Retina (tissue), 1 donor: ENCODE measurements at places on chromosomes 12 and 14.
A peak's percentile ranks its signal among the peaks of the same experiment; 100 is the strongest.

DNA sequence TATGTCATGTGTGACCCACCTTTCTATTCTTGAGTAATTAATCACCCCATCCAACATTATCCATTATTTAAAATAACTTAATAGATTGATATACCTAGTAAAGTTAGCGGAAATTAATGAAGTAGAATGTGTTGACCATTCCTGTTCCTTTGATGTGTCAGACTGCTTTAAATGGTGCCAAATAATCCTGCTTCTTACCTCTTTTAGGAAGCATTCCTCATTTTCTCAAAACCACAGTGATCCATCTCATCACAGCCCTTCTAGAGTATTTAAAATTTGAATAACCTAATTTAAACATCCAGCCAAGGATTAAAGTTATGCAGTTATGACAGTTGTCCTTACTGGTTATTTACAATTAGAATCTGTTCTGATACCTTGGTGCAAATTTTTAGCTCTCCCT lies 6.9 kb downstream of the MGAT4C start:
- no peak for DNase-seq

GRCh38 chr14:59463787-59464485 lies 1.2 kb downstream of the GPR135 start:
- DNase-seq = no peak

GRCh38 chr12:112750971-112751370 lies 40.6 kb upstream of the RPH3A start:
- DNase-seq = no peak

- no peak for DNase-seq
Measured at GRCh38 chr12:109377139-109377685, 29.5 kb downstream of the MYO1H start.

GRCh38 chr12:68565391-68565903 lies 45.3 kb upstream of the RAP1B start:
- DNase-seq = no peak

DNA sequence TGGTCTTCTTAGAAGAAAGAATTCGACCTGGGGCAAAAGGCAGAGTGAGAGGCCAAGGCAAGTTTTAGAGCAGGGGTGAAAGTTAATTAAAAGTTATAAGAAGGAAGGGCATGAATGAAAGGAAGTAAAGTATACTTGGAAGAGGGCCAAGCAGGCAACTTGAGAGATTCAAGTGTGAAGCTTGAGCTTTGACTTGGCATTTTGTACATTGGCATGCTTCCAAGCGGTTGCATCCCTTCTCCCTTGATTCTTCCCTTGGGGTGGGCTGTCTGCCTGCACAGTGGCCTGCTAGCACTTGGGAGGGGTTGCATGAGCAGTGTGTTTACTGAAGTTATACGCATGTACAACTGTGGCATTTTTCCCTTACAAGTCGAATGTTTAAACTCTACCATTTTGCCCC lies 74.8 kb upstream of the MGAT4C start:
- DNase-seq = no peak

GRCh38 chr12:67919406-67919805 lies 69.8 kb upstream of the IFNG-AS1 start:
- no peak for DNase-seq

DNA sequence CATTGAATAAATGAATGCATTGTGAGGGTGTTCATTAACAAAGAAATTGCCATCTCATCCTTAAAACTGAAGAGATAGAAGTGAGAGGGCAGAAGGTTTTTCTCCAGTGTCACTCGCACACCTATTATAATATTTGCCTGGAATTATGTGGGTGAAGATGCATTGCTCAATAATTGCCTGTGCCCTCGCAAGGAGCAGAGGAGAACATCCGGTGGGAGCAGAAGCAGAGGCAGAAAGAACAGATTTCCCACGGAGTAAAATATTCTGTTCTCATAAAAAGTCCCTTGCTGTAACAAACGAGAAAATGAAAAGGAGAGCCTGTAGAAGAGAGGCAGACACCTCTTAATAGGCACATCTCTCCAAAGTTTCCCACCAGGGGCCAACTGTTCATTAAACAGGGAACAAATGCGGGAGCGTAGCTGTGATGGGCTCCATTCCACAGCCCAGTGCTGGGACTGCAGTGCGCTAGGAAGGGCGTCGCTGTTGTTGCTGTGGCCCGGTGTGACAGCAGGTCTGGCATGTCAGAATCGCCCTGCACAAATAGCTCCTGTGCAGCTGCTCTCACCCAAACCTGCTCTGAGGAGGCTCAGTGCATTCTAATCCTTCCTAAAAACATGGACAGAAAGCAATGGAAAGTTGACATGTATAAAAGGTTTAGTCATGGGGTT lies 359.8 kb downstream of the APAF1 start:
- no peak for DNase-seq

- DNase-seq = peak; percentile 56
Measured at GRCh38 chr12:17579205-17580026, 510.6 kb downstream of the RERGL start.

DNA sequence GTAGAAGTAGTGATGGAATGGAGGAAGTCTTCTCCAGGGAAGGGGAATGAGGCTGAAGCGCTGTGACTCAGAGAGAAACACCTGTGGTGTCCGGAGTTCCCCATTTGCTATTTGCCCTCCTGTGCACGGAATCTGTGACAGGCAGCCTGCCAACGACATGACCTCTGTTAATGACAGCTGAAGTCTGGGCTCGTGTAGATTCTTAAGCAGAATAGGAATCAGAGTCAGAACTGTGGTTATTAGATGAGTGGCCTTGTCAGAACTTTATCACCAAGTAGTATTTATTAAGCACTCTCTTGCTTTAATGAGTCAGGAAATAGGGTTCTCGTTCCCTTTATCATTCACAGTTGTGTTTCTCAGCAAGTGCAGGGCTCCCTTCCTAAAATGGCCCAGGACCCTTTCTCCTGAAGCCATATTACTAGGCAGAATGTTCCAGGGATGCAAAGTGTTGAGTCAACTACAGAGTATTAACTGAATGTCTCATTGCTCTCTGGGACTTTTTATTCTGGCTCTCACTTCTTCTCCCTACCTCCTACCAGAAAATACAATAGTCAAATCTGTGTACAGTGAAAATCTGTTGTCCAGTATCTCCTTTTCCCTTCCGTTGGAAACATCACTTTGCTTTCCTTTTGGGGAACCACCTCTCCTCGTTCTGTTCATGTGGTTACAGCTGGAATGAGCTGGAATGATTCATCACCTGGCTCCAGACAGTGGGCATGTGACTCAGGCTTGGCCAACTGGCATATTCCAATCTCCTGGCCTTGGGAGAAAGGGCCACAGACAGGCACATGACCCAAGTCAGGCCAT lies 77.8 kb upstream of the MAX start:
- DNase-seq = no peak

GRCh38 chr14:60161196-60162107 lies 3.7 kb downstream of the DHRS7 start:
- DNase-seq = no peak
